ENCODE measurements at places on chromosomes 7 and 10. TPM values are rescaled to one million over a fixed set of nuclear protein-coding genes. Genes with fewer than 3 reads are reported as not detected.

The HMX2 gene
- total RNA-seq, result not detected

DNA sequence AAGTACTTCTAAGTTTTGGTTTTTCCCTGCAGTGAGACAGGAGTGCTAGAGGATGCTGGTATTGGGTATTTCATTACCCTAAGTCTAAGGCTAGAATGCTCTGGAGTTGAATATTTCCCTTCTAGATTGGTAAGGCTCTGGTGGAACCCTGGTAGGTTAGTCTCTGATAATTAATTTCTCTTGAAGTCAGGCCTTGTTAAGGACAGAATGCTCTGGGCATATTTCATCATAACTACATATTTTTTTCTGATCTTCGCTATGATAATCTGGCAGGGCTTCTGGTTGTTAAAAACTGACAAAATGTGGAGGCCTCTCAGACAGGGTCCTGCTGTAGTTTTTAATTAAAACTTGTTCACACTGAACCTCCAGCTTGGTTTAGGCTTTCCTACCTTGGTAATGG, 83.8 kb downstream of the CDK13 start:
- DNase-seq, result no peak

The FAM13C gene
- total RNA-seq, result 19.0 TPM

- DNase-seq, result no peak
These were observed 82.9 kb downstream of the VIPR2 start for GRCh38 chr7:159061674-159062212.

The ZNF853 gene
- 0.38 TPM for total RNA-seq

GRCh38 chr10:99360934-99361333, 31.8 kb downstream of the CNNM1 start:
- no peak for DNase-seq

DNA sequence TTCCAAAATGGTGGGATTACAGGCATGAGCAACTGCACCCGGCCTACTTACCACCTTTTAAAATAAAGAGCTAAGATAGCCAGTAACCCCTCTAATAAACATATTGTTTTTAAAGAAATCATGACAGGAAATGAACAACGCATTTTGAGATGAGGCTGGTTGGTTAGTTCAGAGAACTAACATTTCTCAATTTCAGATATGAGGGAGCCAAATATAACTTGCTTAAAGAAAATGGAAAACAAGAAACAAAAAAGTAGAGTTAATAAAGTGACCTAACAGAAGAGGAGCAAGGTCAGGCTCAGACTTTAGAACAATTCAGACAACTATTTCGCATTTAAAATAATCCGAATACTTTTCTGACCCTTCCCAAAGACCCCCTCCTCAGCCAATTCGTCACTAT, 254.9 kb upstream of the PHF14 start:
- no peak for DNase-seq

The SPDYE5 gene
- not detected for total RNA-seq

DNA sequence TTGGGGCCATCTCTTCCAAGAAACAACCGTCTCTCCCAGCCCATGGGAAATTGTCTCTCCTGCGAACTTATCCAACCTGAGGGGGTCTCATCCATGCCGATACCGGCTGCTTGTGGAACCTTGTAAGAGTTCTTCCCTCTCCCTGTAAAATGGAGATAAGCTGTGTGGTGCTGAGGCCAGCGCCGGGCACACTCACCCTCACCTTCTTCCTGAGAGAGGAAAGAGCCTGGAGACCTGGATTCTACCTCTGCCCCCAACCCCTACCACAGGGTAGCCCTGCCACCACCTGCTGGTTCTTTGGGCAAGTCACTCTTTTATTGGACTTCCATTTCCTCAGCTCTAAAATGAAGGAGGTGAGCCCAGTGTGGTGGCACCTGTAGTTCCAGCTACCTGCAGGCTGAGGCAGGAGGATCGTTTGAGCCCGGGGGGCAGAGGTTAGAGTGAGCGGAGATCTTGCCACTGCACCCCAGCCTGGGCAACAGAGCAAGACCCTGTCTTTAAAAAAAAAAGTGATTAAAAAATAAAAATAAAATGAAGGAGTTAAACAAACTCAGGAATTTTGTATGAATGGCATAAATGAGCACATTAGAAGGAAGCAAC, 38.4 kb upstream of the PSAP start:
- DNase-seq, result no peak

The RARRES2 gene
- 9.4 TPM for total RNA-seq

DNA sequence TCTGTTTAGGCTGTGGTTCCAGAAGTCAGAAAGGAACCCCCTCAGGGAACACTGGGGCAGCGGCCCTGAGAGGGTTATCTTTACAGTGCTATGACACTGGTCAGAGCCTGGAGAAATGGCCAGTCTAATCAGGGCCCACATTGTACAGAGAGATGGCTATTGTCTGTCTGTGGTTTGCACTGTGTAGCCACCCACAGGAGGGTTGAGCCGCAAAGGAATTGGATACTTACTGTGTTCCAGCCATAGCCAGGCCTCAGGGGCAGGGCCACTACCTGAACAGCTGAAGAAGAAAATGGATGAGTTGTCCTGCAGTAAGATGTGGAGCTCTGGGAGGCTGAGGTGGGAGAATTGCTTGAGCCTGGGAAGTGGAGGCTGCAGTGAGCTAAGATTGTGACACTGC, 47.5 kb upstream of the PODXL start:
- DNase-seq, result no peak

The GCC1 gene
- 23.4 TPM for total RNA-seq

DNA sequence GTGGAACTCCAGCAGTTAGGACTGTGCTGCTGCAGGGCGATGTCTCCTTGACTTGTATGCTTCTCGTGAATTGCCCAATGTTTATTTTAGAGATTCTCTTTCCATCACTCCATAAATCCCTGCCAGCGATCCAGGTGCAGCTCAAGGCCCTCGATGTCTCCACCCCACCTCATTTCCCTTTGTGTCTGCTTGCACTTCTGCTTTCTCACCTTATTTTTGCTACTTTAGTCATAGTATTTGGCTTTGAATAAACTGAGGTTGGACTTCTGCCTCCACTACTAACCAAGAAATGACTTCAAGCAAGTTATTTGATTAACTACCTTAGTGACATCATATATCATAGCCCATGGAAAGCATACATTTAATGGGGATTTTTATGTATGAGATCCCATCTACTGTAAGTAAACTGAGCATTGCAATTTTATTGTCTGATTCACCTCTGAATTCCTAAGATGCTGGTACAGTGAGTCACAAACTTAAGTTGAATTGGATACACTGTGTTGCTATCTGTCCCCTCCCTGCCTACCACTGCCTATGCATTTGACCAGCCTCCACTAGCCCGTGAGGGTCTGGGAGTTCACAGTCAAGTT, 255.8 kb downstream of the ABCA13 start:
- peak; percentile 78 for DNase-seq

- peak; percentile 87 for DNase-seq
These were observed 114.8 kb upstream of the ARID5B start for GRCh38 chr10:61786728-61787127.

DNA sequence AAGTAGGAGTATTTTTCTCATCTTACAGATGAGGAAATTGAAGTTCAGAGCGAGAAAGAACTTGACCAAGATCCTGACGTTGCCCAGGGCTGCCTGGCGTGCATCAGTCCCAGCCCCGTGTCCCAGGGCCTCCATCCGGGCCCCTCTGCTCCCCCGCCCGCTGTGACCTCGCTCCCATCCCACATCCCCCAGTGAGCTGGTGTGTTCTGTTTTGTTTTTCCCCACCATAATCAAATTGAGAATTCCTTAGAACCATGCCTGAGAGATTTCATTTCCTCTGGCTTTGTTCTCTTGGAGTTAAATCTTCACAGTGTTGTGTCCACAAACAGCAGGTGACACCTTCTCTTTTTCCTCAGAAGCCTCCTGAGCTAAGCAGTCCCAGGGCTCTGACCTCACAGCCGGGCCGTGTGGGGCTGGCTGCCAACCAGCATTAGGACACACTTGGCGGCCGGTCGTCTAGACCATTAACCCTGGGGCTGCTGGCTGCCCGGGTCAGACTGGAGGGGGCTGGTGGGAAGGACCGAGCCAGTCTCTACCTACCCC, 44.3 kb downstream of the PFKP start:
- no peak for DNase-seq

DNA sequence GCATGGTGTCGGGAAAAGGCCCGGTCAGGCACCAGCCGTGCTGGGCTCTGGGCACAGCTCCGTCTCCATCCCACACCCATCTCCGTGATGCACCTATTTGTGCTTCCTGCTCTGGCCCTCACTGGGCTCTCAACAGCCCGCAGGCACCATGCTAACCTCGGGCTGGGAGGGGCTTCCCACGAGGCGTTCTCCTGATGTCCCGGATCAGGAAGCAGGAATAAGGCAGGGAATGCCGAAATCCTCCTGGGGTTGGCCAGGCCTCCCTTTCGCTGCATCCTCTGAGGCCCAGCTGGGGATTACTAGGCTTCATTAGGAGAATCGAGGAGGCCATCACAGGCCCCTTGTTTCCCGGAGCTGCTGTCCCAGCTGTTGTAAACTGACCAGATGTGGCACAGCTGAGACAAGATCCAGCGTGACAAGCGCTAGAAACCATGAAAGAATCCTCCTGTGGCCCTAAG, 72.0 kb downstream of the FAM53B start:
- no peak for DNase-seq

GRCh38 chr10:118563373-118563890, 32.0 kb downstream of the PRLHR start:
- no peak for DNase-seq

- DNase-seq, result no peak
These were observed 173.9 kb downstream of the FOXP2 start for GRCh38 chr7:114588506-114588905.

GRCh38 chr7:132030086-132030568, 473.7 kb upstream of the PODXL start:
- no peak for DNase-seq

DNA sequence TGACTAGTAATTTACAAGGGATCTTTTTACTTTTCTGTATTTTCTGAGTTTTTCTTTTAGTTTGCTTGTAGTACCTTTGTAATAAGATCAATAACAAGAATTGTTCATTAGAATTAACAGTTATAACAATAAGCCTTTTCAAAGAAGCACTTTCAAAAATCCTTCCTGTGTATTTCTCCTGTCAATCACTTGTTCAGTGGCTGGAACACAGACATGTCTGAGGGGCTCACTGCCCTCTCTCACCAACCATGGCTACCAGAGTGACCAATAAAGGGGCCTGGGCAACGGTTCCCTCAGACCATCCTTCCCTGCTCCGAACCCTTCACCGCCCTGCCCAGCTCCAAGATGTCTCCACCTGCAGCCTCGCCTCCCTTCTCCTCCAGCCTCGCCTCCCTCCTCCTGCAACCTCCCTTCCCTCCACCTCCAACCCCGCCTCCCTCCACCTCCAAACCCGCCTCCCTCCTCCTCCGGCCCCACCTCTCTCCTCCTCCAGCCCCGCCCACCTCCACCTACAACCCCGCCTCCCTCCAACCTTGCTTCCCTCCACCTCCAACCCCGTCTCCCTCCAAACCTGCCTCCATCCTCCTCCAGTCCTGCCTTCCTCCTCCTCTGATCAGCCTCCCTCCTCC, 353.4 kb downstream of the TNS3 start:
- DNase-seq, result no peak

GRCh38 chr7:123539871-123540270, 5.5 kb upstream of the IQUB start:
- DNase-seq, result no peak

DNA sequence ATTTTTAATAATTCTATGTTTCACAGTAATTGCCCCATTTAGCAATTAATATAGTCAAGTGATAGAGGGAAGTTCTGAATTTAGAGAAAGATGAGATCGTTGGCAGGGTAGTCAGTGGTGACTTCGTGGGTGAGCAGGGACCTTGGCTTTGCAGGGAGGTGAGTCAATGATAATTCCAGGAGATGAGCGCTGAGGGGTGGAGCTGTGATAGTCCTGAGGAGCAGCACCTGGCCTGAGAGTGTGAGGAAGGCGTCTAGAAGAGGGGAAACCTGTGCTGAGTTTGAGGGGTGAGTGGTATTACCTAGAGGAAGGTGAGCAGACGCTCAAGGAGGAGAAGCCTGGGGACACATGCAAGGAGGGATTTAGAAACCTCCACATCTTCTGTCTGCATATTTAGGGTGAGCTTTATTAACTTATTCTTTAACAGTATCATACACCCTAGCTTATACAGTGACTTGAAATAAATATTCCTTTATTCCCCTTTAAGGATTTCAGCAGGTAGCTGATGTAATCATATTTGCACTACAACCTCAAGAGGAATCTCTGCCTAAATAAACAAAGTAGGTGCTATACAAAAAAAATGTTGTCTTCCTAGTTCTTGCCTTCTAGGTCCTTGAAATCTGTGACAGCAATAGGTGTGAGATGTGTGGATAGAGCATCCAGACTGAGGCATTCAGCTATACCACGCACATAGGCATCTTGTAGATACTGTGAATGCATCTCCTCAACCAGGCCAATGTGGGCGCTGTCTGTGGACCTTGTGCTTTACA, 2.1 kb upstream of the TRIL start:
- no peak for DNase-seq

The ZNF33B gene
- total RNA-seq, result 3.5 TPM

DNA sequence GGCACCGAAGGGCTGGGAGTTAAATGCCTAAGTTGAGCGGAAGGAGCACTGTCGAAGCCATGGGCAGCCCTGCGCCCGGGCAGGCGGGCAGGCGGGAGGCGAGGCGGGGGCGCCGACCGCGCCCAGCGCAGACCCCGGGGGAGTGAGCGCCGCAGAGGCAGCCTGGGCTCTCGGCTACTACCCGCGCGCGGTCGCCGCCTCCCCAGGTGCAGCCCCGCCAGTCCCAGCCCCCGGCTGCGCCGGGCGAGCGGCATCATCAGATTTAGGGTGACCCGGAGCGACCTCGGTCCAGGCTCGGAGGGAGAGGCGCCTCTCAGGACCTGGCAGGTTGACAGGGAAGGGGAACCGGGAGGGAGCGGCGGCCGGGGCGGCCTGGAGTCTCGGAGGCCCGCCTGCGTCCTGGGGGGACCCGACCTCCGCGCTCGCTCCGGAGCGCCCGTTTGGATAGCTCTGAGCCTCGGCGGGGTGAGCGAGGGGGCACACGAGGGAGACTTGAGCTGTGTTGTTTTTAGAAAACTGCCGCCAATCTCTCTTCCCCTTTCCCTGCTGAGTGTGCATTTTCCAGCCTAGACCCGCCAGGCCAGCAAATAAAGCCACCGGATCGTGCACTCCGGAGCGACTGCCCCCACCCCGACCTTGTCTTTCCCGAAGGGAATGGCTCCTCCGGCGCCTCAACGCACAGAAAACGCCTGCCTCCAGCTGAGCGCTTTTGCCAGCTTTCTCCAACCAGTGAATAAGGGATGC, 2.3 kb upstream of the NRP1 start:
- peak; percentile 53 for DNase-seq

The NFKB2 gene
- total RNA-seq, result 15.8 TPM

The PPP1R3A gene
- not detected for total RNA-seq

GRCh38 chr7:155998328-155998691, 186.0 kb upstream of the SHH start:
- no peak for DNase-seq

The VWC2 gene
- total RNA-seq, result not detected
